ENCODE measurements at places on chromosomes 6 and 20.

DNA sequence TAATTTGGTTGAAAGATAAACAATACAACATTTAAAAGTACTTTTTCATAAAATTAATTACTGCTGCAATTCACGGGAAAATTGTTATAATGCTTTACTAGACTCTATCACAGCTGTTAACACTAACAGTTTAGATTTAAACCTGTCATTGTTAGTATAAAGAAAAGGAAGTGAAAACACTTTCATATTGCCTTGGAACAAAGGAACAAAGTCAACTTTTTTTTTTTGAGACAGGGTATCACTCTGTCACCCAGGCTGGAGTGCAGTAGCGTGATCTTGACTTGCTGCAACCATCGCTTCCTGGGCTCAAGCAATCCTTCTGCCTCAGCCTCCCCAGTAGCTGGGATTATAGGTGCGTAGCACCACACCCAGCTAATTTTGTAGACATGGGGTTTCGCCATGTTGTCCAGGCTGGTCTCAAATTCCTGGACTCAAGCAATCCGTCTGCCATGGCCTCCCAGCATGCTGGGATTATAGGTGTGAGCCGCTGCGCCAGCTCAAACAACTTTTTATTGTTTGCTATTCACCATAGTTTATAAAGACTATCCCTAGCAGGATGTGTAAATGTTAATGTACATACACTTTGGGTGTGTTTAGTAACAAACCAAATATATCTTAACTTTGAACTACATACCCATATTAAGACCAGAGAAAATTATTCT lies 22.1 kb downstream of the SLC35A1 start:
- DNase-seq = no peak

DNA sequence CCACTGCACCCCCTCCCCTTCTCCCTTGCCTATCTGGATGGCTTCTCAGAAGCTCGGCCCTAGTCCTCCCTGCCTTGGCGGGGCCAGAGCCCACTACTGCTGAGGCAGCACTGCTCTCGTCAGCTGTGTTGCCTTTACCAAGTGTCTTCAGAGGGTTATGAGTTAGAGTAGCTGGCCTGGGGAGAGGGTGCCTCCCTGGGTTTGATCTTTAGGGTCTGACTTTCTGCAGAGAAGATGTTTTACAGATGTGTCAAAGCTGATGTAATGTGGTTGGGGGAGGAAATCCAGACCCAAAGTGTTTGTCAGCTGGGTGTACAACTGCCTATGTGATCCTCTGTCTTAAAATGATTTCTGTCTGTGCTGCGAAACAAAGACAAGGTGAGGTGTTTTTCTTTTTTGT lies 30.4 kb upstream of the PI16 start:
- DNase-seq = peak; percentile 28

GRCh38 chr20:48214601-48215000 lies 429.3 kb upstream of the SULF2 start:
- DNase-seq = no peak

DNA sequence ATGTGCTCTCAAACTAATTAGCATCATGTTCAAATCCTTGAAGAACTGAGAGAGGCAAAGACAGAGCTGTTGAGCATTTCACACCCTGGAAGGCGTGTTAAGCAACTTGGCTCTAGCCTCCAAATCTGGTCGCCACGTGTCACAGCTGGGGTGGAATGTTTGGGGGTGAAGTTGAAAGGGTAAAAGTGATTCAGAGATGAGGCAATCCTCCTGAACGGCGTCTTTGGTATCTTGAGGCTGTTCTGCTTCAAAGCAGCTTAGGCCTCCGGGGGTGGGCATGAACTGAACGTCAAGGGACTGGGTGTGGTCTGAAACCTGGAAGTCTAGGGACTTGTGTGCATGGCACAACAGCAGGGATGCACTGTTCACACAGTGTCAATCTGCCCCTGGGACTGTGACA lies 62.3 kb downstream of the TRAM2 start:
- DNase-seq = peak; percentile 78

GRCh38 chr20:43448748-43449535 lies 8.8 kb upstream of the SRSF6 start:
- DNase-seq = peak; percentile 33

DNA sequence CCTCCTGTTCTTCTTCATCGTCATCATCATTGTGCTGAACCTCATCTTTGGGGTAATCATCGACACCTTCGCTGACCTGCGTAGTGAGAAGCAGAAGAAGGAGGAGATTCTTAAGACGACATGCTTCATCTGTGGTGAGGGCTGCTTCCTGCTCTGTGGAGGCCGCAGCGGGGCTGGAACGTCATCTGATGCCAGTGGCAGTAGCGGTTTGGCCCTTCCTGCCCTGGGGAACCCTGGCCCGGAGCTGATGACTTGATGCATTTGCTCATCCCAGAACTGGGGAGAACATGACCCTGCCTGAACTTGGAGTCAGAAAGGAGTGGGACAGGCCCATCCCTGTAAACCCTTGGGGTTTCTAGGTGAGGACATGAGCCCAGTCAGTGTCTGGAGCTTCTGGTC lies 18.7 kb downstream of the UQCC2 start:
- DNase-seq = peak; percentile 24

GRCh38 chr6:130836055-130836640 lies 8.9 kb downstream of the SMLR1 start:
- DNase-seq = no peak

GRCh38 chr20:714453-714852 lies 38.9 kb upstream of the SCRT2 start:
- no peak for DNase-seq

GRCh38 chr20:23217023-23217422 lies 130.9 kb upstream of the CD93 start:
- DNase-seq = no peak

DNA sequence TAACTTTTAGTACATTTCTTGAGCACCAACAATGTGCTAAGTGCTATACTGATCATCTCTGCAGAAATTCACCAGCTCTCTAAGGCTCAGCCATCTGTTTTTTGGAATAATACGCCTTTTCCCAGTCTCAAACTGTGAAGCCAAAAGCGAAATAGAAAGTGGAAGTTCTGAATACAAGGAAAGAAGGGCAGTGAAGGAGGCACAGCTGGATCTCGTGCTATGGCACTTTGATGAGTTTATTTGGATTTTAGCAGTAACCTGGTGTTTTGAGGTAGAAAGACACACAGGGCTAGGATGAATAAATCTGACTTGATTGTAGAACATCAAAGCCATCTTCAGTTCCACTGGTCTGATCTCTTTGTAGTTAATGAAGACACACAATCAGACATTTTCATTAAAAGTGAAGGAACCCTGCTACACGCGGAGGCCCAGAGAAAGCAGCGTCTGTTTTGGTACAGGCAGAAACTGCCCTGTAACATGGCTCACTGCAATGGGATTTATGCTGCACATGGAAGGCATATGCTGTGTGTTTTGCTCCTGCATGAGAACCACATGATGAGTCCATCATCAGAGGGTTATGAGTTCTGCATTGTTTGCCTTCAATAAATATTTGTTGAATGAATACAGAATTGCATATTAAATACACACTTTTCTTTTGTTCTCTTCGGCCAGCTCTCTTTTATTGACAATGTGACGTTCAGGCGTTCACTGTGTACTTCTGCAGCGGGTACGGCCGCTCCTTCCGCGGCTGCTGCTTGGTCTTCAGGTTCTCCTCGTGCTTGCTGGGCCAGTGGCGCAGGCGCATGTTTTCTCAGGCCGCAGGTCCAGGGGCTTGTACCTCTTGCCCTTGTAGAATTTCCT lies 100.9 kb downstream of the PREP start:
- peak; percentile 27 for DNase-seq

DNA sequence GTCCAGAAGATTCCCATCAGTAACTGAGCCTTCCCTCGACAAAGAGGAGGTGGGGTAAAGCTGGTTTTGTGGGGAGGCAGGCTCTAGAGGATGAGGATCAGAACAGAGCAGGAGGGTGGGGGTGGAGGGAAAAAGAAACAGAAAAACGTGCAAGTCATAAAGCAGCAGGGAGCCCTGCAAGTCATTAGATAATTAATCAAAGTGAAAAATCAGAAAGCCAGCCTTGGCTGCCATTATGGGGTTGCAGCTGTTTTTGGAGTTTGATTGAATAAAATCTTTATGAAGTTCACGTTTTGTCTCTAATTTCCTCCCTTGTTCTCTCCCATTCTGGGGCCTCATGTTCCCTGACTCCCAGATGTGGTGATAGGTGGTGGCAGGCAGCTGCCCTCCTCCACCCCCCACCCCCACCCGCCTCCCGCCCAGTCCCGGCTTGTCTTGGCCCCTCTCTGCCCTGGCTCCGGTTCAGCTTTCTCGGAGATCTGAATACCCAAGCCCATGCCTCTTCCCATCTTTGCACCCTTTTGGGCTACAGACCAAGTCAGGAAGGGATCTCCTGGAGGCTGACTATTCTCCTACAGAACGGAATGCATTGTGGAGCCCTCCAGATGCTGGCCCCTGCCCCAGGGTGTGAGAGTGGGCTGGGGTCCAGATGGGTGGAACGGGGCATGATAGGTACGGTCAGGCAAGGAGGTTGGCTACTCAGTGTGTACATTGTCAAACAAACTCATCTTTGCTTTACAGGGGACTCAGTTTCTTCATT lies 141.8 kb downstream of the CDC5L start:
- no peak for DNase-seq

GRCh38 chr6:3825851-3826581 lies 23.2 kb upstream of the FAM50B start:
- DNase-seq = peak; percentile 100

GRCh38 chr6:88840796-88841539 lies 122.5 kb downstream of the RNGTT start:
- DNase-seq = peak; percentile 42

DNA sequence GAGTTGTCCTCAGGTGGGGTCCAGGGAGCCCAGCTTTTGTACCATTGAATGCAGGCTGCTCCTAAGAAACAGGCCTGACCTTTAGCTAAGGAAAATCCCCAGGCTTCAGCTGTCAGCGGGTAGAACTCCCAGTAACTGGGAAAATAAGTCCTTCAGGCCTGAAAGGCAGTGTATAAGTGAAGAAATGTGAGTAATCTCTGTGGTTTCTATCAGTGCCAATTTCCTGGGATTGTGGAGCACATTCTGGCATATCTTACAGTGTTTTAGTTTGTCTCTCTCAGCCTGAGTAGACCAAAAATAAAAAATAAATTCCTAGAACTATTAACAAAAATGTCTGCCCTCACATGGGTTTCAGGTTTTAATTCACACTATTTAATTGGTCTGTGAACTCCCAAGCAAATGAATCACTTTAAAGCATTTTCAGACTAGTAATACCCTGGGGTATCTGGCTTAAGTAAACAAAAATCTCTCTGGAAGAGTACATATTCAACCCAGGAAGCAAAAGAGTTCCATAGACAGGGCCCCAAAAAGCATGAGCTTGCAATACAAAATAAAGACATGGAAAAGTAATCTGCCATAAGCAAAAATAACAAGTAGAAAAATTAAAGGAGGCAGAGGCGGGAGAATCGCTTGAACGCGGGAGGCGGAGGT lies 566.2 kb upstream of the NOX3 start:
- DNase-seq = peak; percentile 64

GRCh38 chr6:118739696-118740353 lies 88.4 kb upstream of the CEP85L start:
- DNase-seq = peak; percentile 34

DNA sequence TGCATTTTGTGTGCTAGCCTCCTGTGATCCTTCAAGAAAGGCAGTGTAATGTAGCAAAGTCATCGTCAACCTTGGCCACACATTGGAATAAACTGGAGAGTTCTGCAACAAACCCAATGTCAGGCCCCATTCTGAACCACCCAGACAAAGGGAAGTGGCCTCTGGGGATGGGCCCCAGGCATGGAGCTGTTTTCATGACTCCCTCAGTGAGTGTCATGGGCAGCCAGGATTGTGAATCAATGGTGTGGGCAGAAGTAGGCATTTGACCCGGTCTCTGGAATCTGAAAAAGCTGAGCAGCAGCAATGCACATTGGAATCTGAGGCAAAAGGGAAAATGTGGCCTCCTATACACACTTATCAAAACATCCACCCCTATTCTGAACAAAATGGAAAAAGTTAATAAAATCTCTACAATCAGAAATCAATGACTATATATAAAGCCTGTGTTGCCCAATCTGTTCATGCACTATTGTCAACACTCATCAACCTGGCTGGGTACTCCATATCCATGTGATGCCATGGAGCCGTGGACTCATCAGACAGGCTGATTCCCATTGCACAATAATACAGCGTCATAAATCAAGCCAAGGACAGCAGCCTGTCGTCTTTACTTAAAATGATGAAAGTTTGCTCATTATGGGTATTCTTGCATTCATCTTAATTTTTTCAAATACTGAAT lies 134.9 kb upstream of the STMND1 start:
- peak; percentile 45 for DNase-seq

GRCh38 chr20:64084685-64085152 lies 521 bp upstream of the LKAAEAR1 start:
- DNase-seq = no peak

DNA sequence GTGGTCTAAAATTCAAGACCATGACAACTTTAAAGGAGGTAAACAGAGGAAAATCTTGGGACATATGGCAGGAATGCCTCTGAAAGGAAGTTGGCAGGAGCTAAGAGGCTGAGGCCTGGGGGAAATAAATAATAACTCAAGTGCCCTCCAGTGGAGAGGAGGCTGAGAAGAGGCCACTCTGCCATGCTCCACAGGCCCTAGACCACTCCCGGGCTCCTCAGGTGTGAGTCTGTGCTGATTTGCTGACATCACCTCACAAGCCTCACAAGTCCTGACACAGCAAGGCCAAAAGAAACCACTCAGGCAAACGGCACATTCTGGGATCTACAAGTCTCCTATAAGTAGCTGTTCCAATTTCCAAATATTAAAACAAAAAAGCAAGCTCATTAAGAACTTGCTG lies 91.0 kb upstream of the RIPOR2 start:
- DNase-seq = no peak

DNA sequence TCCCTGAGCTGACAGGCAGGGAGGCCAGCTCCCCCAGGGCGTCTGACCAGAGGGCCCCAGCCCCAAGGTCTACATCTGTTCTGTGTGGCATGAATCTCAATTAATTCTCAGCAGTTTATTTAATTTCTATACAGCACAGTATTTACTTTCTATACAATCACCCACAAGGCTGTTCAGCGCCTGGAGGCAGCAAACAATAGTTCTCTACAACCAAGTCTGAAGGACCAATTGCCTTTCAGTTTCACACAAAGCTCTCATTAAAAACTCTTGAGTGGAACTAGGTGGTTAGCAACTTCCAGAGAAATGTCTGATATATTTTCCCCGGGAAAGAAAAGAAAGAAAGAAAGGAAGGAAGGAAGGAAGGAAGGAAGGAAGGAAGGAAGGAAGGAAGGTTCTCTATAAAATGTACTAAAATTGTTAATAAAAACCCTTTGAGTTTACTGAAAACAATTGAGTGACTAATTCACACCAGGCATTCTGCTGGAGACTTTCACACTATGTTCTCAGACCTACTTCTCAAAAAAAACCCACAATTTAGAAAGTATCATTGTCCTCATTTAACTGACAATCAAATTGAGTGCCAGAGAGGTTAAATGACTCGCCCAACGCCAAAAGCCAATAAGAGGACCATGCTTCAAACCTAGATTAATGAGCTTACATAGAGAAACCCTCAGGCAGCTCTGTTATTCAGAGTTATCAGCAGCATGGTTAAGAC lies 62.5 kb downstream of the METTL24 start:
- DNase-seq = no peak

GRCh38 chr6:166969390-166970002 lies 13.1 kb upstream of the RNASET2 start:
- DNase-seq = no peak

- DNase-seq = no peak
Observed at GRCh38 chr6:128327890-128328289, 192.5 kb downstream of the PTPRK start.

- no peak for DNase-seq
Observed at GRCh38 chr6:34866509-34866908, 21.3 kb downstream of the TAF11 start.

- no peak for DNase-seq
Observed at GRCh38 chr6:118401325-118401975, 146.6 kb upstream of the PLN start.
